ENCODE measurements at places on chromosomes 5 and 9. TPM values are rescaled to one million over a fixed set of nuclear protein-coding genes. Genes with fewer than 3 reads are reported as not detected.

WDR31 gene
- 0.09 TPM for polyA plus RNA-seq

TNFSF15 gene
- 0.16 TPM for polyA plus RNA-seq

ANKRD34B gene
- not detected for polyA plus RNA-seq

EGFLAM gene
- polyA plus RNA-seq: not detected
